Ammon's horn (tissue), 1 donor: ENCODE measurements at places on chromosomes 4 and X.

- DNase-seq, result peak; percentile 71
These were observed 164.0 kb upstream of the RASGEF1B start for GRCh38 chr4:81635739-81636138.

- no peak for DNase-seq
These were observed 35.8 kb upstream of the TNIP3 start for GRCh38 chr4:121199742-121200561.

DNA sequence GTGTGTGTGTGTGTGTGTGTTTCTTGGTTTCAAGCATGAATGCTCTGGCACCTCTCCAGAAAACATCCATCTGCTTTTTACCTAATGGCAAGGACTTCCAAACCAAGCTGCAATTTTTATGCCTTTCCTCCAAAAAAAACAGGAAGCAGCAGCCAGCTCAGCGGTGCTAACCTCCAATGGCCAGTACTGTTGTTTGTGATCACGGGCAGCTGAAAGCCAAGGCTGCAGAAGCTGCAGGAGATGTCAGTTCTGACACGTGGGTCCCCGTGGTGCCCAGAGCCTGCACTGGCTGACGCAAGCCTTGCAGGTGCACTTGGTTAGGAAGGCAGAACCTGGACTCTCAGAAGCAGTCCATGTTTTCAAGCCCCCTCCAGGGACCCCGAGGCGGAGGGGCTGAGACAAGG is 313.6 kb upstream of the DDX53 start:
- DNase-seq, result peak; percentile 2

DNA sequence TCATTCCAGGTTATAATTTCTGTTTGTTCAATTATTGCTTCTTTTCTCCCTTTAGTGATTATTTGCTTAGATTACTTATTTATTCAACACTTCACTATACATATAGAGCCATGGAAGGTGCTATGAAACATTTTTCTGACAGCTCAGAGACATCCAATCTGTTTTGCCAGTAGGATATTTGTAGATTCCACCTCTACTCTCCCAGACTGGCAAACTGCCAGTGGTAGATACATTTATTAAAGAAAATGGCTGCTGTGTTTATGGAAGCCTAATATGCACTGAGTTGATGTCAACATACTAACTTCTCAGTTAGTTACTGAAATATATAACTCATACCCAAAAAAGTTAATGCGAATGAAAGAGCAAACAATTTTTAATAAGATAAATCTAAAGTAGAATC is 348.6 kb downstream of the TRAM1L1 start:
- DNase-seq, result no peak

DNA sequence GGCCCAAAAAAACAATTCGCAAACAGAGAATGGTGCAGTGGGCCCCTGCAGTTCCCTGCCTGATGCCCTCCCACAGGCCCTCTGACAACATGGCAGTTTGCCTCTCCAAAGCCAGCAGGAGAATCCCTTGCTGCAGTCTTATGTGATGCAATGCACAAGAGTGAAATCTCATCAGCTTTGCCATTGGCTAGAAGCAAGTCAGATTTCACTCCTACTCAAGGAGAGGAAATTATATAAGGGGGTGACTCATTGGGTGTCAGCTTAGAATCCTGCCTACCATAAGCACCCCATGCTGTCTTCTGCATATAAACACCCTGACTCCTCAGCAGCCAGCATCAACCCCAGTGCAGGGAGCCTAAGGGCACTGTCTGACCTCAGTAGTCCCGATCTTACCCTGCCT is 157.3 kb upstream of the LDB2 start:
- peak; percentile 63 for DNase-seq

DNA sequence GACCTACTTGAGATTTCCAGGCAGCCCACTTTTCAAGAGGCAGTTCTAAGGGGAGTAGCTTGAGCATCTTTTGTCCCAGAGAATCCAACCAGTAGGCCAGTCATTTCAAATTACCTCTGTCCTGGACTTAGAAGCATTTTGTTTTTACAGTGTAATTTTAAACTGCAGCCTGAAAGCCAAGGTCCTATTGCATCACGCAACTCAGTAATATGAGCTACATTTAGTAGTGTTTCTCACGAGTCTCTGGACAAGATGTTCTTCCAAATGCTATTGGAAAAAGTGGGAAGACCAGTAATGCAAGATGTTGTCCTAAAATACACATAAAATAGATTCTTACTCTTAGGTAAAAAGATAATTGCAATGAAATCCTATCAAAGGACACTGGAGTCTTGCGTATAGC is 182.5 kb upstream of the ARX start:
- no peak for DNase-seq
